NCI-H510A (cell line): ENCODE measurements at places on chromosomes 11 and 22.

DNA sequence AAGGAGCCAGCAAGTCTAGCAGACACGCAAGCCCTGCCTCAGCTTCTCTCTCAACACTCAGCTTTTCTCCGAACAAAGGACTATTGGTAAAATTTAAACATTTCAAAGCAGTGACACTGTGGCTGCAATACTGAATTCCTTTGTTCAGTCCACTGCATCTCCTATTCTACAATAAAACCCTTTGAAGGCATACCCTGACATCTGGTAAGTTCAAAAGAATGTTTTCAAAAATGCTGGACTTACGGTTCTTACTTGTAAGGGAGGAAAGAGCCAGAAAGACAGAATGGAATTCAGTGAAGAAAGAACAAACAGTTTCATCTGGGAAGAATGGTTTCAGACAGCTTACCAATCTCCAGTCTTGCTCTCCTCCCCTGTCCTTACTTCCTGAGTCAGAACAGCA lies 12.7 kb upstream of the OR8K1 start:
- DNase-seq = no peak

DNA sequence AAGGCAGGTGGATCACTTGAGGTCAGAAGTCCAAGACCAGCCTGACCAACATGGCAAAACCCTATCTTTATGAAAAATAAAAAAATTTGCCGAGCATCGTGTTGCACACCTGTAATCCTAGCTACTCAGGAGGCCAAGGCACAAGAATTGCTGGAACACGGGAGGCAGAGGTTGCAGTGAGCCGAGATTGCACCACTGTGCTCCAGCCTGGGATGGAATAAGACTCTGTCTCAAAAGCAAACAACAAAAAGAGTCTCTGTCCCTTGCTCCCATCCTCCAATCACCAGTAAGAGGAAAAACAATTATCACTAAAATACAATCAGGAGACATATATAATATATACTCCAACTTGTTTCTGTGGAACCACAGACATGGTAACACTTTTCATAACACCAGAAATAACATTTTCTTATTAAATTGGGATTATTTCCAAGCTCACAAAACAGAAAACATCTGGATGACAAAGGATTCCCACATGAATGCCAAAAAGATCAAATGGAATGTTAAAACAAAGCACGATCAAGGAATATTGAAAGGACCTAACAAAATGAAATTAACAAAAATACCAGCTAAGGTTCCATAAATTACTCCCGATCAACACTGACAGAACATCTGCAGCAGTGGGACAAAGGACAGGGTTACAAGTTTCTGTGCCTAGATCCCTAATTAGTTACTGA lies 15.2 kb downstream of the FCHSD2 start:
- DNase-seq = no peak

GRCh38 chr22:28052825-28053269 lies 133.8 kb upstream of the PITPNB start:
- no peak for DNase-seq

GRCh38 chr11:25435197-25435596 lies 896.7 kb upstream of the ANO3 start:
- DNase-seq = no peak
